ACHN (cell line): ENCODE measurements at places on chromosomes 1 and 21.

- DNase-seq: no peak
These were observed 58.1 kb upstream of the SIM2 start for GRCh38 chr21:36640721-36641244.

- no peak for DNase-seq
These were observed 17.1 kb downstream of the KCNJ6 start for GRCh38 chr21:37899146-37899545.

- peak; percentile 47 for DNase-seq
These were observed 339 bp upstream of the RNPC3 start for GRCh38 chr1:103525114-103525606.

- DNase-seq: no peak
These were observed 249.0 kb downstream of the PTPRC start for GRCh38 chr1:198887866-198888265.
